ENCODE measurements at places on chromosomes 3 and 15. TPM values are rescaled to one million over a fixed set of nuclear protein-coding genes. Genes with fewer than 3 reads are reported as not detected.

DNA sequence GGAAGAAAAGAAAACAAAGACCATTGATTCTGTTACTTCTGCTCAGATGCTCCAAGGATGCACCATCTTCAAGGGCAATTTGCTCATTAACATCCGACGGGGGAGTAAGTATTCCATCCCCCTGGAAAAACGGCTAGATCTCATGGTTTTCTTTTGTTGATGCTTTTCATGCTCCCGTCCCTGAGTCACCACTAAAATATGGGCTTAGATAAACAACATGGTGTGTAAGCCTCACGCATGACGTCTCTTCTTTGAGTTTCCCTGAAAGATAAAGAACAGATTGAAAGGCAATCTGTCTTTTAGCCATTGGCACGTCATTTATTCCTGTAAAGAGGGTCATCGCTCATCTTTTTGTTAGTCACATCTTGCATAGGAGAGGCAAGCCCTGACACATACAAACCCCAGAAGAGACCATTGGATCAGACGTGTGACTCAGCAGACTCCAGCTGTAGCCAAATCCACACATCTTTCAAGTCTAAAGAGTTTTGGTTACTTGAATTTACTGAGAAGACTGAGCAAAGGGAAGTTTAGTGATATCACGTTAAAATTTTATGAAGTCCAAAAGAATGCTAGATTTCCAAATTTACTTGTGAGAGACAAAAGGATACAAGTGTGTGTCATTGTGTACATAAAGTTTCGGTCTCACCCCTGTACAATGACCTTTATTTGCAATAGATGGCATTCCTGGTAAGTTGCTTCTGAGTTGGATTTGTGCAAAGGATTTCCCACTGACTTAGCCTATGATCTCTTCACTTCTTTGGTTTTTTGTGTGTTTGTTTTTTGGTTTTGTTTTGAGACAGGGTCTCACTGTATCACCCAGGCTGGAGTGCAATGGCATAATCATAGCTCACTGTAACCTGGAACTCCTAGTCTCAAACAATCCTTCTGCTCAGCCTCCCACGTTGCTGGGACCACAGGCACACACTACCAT, 110.5 kb downstream of the PGPEP1L start:
- peaks cover 3% of the 10 kb centered on the region for H3K4me1 ChIP-seq
- peak; percentile 52 for DNase-seq
- H3K36me3 ChIP-seq, result no peaks in the 10 kb centered on the region
- H3K27me3 ChIP-seq, result no peaks in the 10 kb centered on the region
- H3K27ac ChIP-seq, result peak overlapping the region; percentile 60

The ARGFX gene
- not detected for total RNA-seq

DNA sequence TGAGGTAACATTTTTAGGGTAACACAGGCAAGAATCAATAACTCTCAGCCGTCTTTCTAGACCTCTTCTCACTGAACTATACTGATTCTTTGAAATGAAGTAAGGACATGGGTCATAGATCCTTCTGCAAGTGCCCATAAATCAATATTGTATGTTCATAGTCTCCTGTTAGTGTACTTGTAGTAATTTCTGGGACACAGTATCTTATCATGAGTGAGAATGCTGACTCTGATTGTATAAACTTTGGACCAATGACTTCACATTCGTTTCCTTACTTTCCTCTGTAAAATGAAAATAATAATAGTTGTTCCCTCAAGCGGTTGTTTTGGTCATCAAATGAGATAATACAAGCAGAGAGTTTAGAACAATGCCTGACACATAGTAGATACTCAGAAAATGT, 777.1 kb upstream of the GOLIM4 start:
- no peak for DNase-seq
- H3K27ac ChIP-seq, result no peak overlapping the region
- H3K4me3 ChIP-seq, result no peak overlapping the region
- H3K4me1 ChIP-seq, result no peaks in the 10 kb centered on the region
- no peaks in the 10 kb centered on the region for H3K36me3 ChIP-seq
- H3K27me3 ChIP-seq, result no peaks in the 10 kb centered on the region

DNA sequence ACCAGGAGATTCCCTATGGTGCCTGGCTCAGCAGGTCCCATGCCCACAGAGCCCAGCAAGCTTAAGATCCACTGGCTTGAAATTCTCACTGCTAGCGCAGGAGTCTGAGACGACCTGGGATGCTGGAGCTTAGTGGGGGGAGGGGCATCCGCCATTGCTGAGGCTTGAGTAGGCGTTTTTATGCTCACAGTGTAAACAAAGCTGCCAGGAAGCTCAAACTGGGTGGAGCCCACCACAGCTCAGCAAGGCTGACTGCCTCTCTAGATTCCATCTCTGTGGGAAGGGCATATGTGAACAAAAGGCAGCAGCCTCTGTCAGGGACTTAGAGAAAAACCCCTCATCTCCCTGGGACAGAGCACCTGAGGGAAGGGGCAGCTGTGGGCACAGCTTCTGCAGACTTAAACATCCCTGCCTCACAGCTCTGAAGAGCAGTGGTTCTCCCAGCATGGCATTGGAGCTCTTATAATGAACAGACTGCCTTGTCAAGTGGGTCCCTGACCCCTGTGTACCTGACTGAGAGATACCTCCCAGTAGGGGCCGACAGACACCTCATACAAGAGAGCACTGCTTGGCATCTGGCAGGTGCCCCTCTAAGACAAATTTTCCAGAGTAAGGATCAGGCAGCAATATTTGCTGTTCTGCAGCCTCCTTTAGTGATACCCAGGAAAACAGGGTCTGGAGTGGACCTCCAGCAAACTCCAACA, 231.5 kb upstream of the SETMAR start:
- no peak overlapping the region for H3K27ac ChIP-seq
- no peaks in the 10 kb centered on the region for H3K36me3 ChIP-seq
- no peaks in the 10 kb centered on the region for H3K27me3 ChIP-seq

- no peak for DNase-seq
- H3K27ac ChIP-seq, result no peak overlapping the region
- no peaks in the 10 kb centered on the region for H3K36me3 ChIP-seq
- no peak overlapping the region for H3K4me3 ChIP-seq
- no peaks in the 10 kb centered on the region for H3K4me1 ChIP-seq
- no peaks in the 10 kb centered on the region for H3K27me3 ChIP-seq
Observed at GRCh38 chr3:167852216-167852615, 116.7 kb downstream of the SERPINI1 start.

GRCh38 chr3:43882976-43883680, 192.4 kb downstream of the ABHD5 start:
- DNase-seq, result no peak
- no peak overlapping the region for H3K27ac ChIP-seq
- H3K27me3 ChIP-seq, result no peaks in the 10 kb centered on the region
- H3K4me3 ChIP-seq, result no peak overlapping the region
- no peaks in the 10 kb centered on the region for H3K4me1 ChIP-seq

The CCR8 gene
- total RNA-seq, result not detected

The STAC gene
- total RNA-seq, result 18.4 TPM

DNA sequence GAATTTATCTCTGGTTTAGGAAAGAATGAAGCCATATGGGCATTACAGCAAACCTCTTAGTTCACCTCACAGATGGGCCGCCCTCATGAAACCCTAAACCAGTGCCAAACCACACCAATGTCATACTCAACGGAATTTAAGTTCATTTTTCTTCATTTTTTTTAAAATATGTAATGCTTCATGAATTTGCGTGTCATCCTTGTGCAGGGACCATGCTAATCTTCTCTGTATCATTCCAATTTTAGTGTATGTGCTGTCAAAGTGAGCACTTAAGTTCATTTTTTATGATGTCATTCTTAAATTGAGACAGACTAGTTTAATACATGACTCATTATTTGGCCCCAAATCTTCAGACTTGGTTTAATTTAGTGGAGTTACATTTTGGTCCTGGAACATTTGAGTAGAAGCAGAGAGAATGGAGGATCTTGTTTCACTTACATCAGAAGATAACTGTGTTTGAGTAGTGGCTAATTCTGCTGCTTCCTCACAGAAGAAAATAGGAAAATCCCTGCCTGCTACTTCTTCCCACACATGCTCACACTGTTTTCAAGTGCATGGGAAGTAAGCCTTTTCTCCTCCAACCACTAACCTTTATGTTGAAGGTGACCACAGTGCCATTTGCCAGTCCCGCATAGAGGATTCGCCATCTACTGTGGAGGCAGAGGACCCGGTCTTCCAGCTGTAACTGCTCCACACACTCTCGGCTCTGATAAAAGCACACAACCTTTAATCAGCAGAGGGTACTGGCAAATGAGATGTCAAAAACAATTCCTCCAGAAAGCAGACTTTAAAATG, 63.3 kb downstream of the ZNF106 start:
- no peaks in the 10 kb centered on the region for H3K27me3 ChIP-seq
- H3K27ac ChIP-seq, result no peak overlapping the region
- H3K4me1 ChIP-seq, result no peaks in the 10 kb centered on the region
- peaks cover 15% of the 10 kb centered on the region for H3K36me3 ChIP-seq
- no peak overlapping the region for H3K4me3 ChIP-seq

DNA sequence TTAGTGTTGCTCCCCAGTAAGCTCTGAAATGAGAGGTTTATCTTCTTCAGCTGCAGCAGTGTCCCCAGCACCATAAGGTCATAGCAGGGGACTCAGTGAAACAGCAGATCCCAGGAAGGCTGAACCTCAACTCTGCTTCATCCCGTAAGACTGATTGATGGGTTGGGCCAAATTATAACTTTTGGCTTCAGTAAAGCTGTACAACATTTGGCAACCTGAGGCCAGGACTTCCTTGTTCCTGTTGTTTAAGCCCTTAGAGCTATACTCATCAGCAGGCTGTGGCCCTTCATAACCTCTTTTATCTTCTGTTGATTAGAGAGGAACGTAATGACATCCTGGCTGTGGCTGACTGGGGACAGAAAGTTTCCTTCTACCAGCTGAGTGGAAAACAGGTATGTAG, 29.0 kb downstream of the IFT122 start:
- DNase-seq, result no peak
- no peak overlapping the region for H3K27ac ChIP-seq
- H3K36me3 ChIP-seq, result no peaks in the 10 kb centered on the region

DNA sequence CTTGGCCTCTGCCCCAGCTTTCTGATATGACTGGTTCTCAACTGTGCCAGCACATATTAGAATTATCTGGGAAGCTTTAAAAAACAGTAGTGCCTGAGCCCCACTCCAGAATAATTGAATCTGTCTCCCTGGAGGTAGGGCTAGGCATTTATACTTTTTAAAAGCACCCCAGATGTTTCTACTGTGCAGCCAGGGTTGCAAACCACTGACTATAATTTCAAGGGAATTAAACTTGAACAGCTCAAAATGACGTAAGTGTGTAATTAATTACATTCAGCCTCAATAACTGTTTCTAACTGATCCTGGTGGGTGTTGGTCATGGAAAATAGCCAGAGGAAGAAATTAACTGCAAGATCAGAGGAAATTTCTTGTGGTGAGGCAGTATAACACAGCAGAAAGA, 4.4 kb upstream of the IRAK2 start:
- DNase-seq, result no peak
- no peaks in the 10 kb centered on the region for H3K4me1 ChIP-seq
- no peak overlapping the region for H3K27ac ChIP-seq
- no peaks in the 10 kb centered on the region for H3K27me3 ChIP-seq
- H3K4me3 ChIP-seq, result no peak overlapping the region

DNA sequence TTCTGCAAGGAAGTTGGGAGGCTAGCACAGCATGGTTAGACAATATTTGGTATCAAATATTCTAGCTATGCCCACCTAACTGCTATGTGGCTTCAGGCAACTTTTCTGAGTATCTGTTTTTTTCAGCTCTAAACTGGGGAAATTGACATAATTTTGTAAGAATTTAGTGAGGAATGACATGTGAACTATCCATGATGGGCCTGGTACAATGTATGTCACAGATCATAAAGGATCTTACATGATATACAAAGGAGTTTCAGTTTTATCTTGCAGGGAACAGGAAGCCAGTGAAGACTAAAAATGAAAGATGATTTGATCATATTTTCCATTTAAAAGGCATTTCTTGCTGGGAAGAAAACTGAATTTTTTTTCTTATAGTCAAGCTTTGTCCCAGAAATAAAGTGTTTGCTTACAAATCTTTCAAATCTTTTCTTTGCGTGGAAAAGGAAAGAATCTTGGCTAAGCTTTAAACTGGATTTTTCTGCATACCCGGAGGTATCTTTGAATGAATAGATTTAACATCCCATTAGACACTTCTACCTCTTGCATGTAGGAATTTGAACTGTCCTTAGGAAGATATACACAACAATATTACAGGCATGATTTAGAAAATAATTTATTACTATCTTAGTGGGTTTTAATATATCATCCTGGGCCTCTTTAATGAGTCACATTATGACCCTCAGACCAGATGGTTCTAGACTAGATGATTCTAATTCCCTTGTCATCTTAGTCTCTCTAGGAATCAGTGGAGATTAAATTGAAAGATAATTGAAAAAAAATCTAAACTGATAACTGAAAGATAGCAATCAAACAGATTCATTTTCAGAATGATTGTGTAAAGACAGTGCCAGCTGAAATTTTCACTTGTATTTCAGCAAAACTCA, 436.0 kb upstream of the THBS1 start:
- DNase-seq, result no peak
- H3K4me3 ChIP-seq, result no peak overlapping the region
- H3K36me3 ChIP-seq, result no peaks in the 10 kb centered on the region
- no peaks in the 10 kb centered on the region for H3K27me3 ChIP-seq

The ANKRD34C gene
- total RNA-seq, result not detected

- H3K27me3 ChIP-seq, result no peaks in the 10 kb centered on the region
- no peak overlapping the region for H3K4me3 ChIP-seq
- no peak for DNase-seq
- H3K4me1 ChIP-seq, result no peaks in the 10 kb centered on the region
- no peaks in the 10 kb centered on the region for H3K36me3 ChIP-seq
Observed at GRCh38 chr3:138078901-138079344, 36.5 kb downstream of the DZIP1L start.

DNA sequence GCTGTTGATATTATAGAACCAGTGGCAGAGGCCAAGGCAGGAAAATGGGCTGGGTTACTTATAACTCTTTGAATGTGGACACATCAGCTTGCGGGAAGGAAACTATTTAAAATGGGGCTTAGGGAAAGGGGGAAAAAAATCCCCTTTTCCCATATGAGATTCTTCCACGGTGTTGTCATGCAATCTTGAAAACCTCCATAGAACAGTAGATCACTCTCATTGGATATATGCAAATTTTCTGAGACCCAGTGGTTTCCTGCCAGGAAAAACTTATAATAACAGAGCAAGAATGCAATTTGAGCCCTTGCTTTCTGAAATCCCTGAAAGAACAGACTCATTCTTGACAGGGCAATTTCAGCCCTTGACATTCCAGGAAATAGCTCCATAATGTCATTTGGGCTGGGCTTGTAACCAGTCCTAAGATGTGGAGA, 31.1 kb downstream of the TMEM212 start:
- no peak for DNase-seq
- H3K27ac ChIP-seq, result no peak overlapping the region
- H3K4me1 ChIP-seq, result no peaks in the 10 kb centered on the region
- no peak overlapping the region for H3K4me3 ChIP-seq
- no peaks in the 10 kb centered on the region for H3K36me3 ChIP-seq
